ENCODE measurements at places on chromosomes 16 and 17.

GRCh38 chr16:51629576-51629975 lies 478.5 kb upstream of the SALL1 start:
- DNase-seq = no peak

GRCh38 chr17:40072040-40072734 lies 9.4 kb downstream of the THRA start:
- DNase-seq = no peak

- DNase-seq = no peak
Measured at GRCh38 chr17:80116276-80116920, 15.0 kb downstream of the GAA start.

- DNase-seq = no peak
Measured at GRCh38 chr16:23838485-23839142, 2.8 kb downstream of the PRKCB start.

DNA sequence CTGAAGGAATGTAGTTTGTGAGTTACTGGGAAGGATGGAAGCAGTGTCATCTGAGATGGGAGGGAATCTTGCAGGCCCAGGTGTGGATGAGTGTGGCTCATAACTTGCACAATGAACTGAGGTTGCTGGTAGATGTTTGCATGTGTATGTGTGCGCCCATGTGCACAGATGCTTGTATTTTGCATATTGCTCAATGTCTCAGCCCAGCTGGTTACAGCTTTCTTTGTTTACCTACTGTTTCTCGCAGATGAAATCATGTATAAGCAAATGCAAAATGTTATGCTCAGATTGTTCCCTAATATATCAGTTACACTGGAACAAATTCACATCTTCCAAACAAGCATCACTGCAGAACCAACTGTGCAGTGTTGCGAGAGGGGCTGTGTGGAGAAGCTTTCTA lies 452.2 kb upstream of the EEF2KMT start:
- DNase-seq = no peak

- DNase-seq = no peak
Measured at GRCh38 chr16:56505181-56505580, 14.6 kb downstream of the BBS2 start.

GRCh38 chr17:50279181-50279526 lies 4.9 kb downstream of the TMEM92 start:
- DNase-seq = no peak

DNA sequence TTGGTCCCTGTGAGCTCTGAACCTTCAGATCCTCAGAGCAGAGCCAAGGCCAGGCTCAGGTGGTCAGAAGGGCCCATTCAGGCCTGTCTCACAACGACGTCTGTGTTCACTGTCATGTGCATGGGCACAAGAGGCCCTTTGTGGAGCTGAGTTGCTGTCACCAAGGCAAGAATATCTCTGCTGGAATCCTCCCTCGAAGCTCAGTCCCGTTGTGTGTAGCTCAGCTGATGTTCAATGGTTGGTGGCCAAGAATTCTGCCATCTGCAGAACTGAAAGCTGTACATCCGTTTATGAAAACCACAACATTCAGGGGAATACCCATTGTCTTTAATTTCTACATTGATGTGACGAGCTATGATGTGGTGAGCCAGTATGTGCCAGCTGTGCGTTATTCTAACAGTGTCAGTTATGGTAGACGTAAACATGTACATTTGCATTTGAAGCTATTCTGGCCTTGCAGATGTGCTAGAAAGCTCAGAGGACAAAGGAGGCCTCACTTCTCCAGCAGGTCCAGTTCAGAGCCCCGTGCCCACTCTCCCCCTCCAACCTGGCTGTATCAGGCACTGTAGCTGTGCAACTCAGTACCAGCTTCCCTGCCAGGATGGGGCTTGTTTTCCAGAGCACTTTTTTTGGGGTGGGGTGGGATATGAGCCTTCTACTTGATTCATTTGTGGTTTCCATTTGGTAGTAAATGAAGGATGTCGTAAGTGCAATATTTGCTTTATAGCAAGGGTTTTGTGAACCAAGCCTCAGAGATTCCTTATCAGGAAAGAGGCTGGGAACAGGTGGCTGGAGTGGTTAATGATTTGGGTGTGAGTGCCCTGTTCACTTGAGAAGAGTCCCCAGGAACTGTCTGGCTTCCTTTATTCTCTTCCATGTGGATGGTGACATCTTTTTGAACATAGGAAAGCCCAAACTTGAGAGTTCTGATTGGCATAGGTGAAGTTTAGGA lies 56.1 kb downstream of the B9D1 start:
- no peak for DNase-seq

DNA sequence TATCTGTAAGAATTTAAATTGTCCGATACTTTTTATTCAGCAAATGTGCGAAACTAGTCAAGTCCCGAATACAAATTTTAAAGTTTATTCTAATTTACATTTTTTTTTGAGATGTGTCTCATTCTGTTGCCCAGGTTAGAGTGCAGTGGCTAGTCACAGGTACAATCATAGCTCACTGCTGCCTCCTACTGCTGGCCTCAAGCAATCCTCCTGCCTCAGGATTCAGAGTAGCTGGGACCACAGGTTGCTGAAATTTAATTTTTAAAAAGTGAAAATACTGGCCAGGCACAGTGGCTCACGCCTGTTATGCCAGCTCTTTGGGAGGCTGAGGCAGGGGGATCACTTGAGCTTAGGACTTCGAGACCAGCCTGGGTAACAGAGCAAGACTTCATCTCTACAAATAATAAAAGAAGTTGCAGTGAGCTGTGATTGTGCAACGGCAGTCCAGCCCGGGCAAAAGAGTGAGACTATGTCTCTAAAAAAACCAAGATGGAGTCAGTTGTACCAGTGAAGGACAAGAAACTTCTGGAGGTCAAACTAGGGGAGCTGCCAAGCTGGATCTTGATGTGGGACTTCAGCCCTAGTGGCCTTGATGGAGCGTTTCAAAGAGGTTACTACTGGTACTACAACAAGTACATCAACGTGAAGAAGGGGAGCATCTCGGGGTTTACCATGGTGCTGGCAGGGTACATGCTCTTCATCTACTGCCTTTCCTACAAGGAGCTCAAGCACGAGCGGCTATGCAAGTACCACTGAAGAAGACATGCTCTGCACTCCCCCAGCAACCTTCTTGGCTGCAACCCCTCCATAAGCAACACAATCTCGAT lies 5.6 kb downstream of the POLG2 start:
- DNase-seq = no peak

DNA sequence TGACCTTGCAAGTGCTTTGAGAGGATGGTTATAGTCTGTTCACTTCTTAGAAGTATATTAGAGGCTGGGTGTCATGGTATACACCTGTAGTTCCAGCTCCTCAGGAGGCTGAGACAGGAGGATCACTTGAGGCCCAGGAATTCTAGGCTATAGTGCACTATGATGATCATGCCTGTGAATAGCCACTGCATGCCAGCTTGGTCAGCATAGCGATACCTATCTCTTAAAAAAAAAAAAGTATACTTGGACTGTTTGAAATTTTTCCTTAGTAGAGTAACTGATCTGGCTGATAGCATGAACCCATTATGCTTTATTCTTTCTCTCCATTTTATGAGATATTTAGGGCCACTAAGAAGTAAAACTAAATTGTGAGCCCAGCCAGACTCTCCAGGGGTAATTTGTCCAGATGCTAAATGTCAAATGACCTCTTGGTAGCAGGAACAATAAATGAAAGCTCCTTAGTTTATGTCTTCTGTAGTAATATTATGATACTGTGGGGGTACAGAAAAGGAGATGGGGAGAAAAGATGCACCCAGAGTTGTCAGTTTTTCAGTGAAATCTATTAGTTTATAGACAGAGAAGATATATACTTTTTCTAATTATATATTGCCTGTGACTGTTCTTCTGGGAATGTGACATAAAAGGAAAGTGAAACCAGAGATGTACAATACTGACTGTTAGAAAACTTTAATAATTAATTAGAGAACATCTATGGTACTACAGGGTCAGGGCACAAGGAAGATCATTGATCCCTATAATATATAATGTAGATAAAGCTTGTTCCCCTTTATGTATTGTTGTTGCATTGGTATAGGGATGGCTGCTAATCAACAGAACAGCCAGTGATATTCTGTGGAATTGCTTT lies 335.3 kb upstream of the TBX2 start:
- no peak for DNase-seq

- DNase-seq = no peak
Measured at GRCh38 chr17:45660474-45660873, 123.6 kb upstream of the CRHR1 start.

GRCh38 chr17:34363183-34363661 lies at the start of gene CCL1:
TSS of gene CCL1 (minus strand) at chr17:34363233. CDS start at chr17:34363161, 72 bp downstream.
- DNase-seq = no peak

- no peak for DNase-seq
Measured at GRCh38 chr17:6831661-6832263, at the start of gene TEKT1. TSS of gene TEKT1 (minus strand) at chr17:6831729. CDS start at chr17:6830376, 1,353 bp downstream.

DNA sequence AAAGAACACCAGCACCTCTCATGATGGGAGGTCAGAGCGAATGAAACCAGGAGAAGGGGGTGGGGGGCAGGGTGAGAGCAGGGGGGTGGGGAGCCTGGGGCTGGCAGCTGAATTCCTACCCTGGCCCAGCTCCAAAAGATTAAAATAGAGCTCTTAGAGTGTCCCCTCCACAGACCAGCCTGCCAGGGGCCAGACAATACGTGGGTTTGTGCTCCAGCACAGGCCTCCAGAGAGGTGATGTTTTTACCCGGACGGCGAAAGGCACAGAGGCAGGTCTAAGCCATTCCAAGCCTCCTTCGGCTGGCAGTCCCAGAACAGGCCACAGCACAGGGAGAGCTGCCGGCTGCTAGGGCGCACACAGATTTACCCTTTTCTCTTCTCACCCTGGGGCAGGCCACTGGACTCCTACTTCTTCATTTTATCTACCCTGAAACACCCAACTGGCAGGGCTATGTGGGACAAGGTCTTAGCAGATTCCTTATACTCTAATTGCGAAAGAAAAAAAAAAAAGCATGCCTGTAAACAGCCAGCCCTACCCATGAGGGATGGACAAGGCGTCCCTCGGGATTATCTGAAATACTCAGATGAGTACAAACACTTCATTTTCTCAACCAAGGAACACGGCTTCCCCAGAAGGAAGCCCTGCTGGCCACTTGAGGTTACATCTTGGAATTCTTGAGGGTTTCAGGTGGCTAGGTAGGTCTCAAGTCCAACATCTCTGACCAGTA lies 71.9 kb upstream of the NOG start:
- no peak for DNase-seq

- no peak for DNase-seq
Measured at GRCh38 chr16:86531641-86532525, 21.6 kb downstream of the FOXF1 start.

- no peak for DNase-seq
Measured at GRCh38 chr17:68576811-68577496, 24.2 kb downstream of the FAM20A start.

- no peak for DNase-seq
Measured at GRCh38 chr16:27108051-27108770, 41.5 kb downstream of the C16orf82 start.

DNA sequence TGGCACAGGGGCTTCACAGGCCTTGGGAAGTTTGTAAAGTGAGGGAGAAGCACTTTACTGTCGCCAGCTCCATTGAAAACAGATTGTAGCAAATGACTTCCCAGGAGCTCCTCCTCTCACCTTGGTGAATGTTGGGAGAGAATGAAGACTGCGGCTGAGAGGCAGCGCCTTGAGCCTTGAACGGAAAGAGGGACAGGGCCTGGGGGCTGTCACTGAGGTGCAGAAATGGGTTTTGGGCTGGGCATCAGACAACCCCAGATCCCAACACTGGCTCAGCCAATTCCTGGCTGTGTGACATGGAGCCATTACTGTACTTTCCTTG lies 603 bp upstream of the MRTFB start:
- no peak for DNase-seq

- no peak for DNase-seq
Measured at GRCh38 chr16:5979905-5980550, 882.4 kb upstream of the EEF2KMT start.

GRCh38 chr16:29910819-29911675 lies 10.8 kb downstream of the ASPHD1 start:
- no peak for DNase-seq

DNA sequence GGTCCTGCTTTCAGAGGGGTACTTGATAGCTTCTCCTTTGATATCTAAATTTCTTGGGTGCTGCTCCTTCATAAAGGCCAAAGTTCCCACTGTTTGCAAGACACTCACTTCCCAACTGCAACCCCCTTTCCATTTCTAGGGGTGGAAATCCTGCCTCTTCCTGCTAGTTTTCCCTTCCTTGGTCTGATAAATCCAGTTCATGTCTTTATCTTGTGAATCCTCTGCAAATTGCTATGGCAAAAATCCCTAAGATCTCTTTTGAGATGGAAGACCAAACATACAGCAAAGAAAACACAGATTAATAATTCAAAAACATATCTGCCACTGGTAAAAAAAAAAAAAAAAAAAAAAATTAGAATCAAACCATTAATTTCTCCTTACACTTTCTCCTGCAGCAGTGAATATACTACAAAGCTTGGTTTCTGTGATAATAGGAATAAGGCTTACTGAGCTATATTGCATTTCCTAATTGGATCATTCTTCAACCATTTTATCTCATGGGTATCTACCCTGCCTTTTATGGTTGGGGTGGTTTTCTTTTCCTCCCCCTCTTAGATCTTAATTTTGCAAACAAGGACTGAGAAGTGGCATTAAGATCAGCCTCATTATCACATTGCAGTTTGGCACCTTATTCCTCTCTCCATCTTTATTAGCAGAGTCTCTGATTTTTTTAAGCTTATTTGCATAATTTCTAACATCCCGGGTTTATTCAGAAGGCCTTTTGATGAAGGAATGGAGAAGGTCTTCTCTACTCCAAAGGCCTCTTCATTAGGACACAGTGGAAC lies 439.1 kb downstream of the XYLT1 start:
- no peak for DNase-seq

GRCh38 chr17:42591411-42591810 lies 13.9 kb upstream of the PSMC3IP start:
- no peak for DNase-seq

- DNase-seq = no peak
Measured at GRCh38 chr17:1561420-1562175, 994 bp downstream of the PITPNA start.

GRCh38 chr16:86029131-86029741 lies 130.3 kb downstream of the IRF8 start:
- no peak for DNase-seq

DNA sequence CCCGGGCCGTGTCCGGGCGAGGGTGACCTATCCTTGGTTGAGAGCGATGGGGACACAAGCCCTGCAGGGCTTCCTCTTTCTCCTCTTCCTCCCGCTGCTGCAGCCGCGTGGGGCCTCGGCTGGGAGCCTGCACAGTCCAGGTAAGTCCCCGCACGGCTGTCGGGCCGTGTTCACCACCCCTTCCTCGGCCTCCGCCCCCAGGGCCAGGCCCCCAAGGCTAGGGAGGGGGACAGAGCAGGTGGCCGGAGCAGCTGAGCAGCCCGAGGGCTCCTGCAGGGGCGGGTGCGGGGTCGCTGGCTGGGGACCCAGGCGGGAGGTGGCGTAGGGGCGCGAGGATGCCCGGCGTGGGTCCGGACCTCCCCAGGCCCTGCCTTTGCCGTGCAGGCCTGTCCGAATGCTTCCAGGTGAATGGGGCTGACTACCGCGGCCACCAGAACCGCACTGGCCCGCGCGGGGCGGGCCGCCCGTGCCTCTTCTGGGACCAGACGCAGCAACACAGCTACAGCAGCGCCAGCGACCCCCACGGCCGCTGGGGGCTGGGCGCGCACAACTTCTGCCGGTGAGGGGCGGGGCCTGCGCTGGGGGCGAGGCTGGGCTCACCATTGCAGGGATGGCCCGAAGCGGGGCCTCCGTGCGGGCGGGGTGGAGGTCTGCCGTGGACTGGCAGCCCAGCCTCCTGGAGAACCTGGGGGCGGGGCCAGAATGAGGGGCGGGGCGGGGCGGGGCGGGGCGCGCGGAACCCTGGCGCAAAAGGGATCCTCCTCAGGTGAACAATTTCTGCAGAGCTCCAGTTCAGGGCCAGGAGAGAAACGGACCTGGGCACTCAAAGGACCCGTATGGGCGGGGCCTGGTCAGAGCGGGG lies 631 bp downstream of the KREMEN2 start:
- DNase-seq = no peak

Measured in activated naive CD4-positive, alpha-beta T cell (primary cell).